ENCODE measurements at places on chromosomes 12 and 14.

DNA sequence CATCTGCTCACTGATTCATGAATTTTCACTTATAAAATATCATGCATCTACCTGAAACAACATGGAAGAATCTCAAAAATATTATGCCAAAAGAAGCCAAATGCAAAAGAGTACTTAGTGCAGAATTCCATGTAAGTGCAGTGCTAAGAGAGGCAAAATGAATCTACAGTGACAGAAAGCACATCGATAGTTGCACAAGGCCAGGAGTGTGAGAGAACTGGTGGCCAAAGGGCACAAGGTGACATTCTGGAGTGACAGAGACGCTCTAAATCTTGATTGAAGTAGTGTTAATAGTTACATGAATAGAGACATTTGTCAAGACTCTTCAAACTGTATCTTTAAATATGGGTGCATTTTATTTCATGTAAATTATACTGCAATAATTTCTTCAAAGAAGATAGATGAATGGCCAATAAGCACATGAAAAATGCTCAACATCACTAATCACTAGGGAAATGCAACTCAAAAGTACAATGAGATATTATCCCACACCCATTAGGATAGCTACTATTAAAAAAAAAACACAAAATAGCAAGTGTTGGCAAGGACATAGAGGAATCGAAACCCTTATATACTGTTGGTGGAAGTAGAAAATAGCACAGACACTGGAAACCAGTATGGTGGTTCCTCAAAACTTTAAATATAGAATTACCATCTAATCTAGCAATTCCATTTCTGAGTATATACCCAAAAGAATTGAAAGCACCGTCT is 71.7 kb upstream of the KICS2 start:
- no peak for DNase-seq

- DNase-seq: no peak
These were observed 283.5 kb upstream of the DIO2 start for GRCh38 chr14:80494769-80495168.

DNA sequence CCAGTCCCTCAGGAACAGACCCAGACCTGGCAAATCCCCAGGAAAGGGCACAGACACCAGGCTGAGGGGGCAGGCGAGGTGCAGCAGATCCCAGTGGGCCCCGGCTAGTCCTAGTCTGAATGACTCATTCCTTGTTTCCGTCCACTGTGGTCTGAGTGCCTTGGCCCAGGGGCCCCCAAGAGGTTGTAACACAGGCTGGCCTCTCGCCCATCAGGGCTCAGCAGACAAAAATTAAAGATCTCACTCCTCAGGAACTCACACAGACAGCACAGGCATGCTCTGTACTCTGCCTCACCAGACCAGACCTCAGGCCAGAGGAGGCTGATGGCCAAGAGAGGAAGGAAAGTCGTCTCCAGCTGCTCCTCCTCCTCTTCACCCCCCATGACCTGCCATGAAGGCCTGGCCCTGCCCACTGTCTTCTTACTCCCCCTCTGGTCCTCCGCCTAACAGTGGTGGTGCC is 7.7 kb upstream of the LTBP2 start:
- DNase-seq: no peak

DNA sequence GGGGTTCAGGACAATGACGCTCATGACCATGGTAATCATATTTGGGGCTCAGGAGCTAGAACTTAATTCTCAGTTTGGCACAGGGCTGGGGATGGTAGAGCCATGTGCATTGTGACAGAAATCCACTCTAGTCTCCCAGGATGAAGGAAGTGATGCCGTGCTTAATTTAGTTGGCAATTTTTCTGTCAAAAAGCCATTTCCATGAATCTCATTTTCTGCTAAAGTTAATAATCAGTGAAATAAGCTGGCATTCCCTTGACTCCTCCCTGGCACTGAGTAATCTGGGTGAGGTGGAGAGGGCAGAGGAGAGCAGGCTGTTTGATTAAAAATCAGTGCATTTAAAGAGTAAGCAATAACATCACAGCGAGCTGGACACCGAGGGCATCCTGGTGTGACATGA is 45.0 kb upstream of the GPR68 start:
- no peak for DNase-seq

DNA sequence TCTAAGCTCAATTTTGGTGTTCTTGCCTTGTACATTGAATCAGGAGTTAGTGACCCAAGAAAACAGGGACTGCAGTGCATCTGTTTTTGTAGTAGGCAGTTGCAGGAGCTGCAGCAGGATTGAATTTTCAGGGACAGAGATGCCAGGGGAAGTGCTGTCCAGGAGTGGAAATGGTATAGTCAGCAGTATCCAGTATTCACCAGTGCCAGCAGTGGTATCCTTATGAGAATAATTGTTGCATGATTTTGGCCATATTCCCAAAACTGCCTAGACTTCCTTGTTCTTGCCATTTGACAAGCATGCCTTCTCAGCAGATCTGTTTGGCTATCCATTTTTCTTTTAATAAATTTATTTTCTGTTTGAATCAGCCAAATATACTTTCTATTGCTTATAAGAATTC is 18.6 kb upstream of the ABCD2 start:
- no peak for DNase-seq

DNA sequence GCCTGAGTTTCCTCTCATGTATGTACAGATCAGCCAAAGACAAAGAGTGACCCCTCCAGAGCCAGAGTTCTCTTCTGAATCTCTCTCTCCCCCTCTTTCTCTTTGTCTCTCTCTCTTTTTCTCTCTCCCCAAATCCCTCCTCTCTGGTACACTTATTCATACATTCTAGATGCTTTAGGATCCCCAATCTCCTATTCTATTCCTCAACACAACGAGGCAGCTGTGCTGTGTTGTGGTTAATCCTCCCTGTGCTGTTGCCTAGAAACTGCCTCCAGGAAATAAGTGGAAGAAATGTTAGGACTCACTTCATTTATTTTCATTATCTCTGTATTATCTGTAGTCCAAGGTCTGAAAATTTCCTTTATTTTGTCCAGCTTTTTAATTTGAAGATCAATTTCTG is 350.5 kb upstream of the OR4E1 start:
- no peak for DNase-seq

- no peak for DNase-seq
These were observed 182.2 kb downstream of the ANO4 start for GRCh38 chr12:100976735-100977134.

- DNase-seq: no peak
These were observed 122.7 kb downstream of the DIP2B start for GRCh38 chr12:50627491-50627890.

DNA sequence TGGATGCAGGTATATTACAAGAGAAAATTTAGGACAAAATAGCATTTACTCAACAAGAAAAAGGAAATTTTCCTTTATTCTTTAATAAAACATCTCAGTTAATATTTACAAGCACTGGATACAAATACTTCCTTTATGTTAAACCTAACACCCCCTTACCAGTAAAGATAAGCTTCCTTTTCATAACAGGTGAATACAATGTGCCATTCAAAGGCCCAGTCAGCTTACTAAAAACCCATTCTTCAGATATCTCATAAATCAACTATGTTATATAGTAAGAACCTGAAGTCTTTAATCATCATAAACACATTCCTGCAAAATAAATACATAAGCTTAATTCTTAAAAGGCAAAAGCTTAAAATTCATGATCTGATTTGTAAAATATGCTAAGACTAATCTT is 52.6 kb downstream of the LRP6 start:
- DNase-seq: no peak

- DNase-seq: no peak
These were observed 1.1 kb downstream of the BRI3BP start for GRCh38 chr12:124994437-124994975.

DNA sequence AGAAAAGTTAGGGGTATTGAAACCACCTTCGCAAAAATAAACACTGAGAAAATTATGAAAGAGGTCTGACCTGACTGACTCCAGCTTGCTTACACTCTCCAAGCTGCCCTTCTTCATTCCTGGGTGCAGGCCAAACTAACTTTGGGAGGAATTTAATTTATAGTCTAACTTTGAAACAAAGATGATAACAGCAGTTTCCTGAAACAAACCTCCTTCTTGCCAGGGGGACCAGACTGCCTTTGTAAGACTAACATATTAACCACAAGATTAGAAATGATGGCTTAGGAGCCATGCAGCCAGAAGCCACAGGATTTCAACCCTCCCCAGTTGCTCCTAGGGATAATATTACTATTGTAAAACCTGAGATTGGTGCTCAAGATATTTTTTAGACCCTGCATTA is 13.8 kb upstream of the EEA1 start:
- no peak for DNase-seq

DNA sequence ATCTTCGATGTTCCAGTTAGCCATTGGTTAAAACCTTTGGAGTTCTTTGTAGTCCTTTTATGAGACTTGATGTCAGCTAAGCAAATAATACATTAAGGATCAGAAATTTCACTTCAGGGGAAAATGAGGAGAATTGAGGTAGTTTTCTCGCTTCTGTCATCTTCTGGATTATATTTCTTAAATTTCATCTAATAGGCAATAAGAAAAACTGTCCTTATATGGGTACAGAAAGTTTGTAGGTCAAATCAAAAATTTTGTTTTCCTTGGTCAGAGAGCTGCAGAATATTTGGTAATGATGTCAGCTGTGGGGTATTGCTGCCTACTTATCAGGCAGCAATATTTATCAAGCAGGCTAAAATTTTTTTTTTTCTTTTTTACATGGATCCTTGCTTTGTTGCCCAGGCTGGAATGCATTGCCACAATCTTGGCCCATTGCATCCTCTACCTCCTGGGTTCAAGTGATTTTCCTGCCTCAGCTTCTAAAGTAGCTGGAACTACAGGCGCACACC is 37.1 kb downstream of the RIMKLB start:
- no peak for DNase-seq

GRCh38 chr14:102824832-102825231 is 47.6 kb downstream of the TRAF3 start:
- no peak for DNase-seq

GRCh38 chr12:28121899-28122655 is 68.2 kb upstream of the CCDC91 start:
- DNase-seq: no peak

DNA sequence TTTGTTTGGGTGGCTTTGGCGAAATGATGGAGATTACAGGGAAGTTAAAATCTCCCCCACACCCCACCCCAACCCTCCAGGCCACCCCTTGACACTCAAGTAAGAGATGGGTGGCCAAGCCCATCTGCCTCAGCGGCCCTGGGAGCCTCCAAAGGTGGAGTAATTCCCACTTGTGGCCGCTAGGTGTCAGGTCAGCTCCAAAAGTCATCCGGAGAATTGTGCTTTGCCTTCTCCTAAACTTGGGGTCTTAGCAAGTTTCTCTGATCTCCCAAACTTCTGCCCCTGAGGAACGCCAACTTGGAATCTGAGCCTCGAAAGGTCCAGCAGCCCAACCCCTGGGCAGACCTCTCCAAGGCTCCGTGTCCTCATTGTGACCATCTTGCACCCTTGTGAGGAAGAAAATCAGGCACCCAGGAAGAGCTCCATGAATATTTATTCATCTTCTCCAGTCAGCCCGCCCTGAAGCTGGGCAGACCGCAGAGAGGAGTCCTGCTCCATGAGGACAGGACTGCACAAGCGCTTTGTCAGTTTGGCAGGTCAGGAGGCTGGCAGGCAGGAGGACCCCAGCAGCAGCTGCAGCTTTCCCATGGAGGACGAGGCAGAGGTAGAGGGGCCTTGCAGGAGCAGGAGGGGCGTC is 46.7 kb downstream of the LRRC74A start:
- peak; percentile 72 for DNase-seq

DNA sequence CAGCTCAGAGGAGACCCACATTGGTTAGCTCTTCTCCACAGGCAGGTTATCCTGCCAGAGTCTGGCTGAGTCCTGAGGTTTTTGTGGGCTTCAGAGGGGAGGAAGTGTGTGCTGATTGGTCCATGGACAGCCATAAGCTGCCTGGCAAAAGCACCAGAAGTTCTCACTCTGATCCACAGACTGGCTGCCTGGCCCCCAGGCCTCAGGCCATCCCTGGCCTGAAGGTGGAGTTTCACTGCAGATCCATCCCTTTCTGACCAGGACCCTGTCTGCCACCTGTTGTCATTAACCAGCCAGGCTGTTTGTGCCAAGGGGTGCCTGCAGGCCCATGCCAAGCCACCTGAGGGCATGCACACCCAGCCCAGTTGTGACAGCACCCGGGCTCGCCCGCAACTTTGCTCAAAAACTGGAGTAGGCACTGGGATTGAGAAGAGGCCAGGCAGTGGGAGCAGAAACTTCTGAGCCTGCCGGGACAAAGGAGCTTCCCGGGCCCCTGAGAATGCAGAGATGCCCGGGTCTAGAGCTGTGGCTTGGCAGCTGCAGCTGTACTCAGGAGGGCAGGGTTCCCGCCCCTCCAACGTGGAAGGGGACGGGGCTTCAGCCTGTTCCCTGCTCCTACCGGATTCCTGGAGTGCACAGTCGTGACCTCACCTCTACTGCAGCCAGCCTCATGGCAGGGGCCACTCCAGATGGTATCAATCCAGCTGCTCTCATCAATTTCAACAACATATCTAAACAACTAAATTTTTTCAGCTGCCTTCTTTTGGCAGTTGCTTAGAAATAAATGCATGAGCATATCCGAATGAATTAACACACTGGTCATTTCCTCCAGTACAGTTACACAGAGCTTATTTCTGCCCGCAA is 1277.3 kb downstream of the SLC16A7 start:
- no peak for DNase-seq

- no peak for DNase-seq
These were observed 19.0 kb upstream of the KRAS start for GRCh38 chr12:25269701-25270100.

DNA sequence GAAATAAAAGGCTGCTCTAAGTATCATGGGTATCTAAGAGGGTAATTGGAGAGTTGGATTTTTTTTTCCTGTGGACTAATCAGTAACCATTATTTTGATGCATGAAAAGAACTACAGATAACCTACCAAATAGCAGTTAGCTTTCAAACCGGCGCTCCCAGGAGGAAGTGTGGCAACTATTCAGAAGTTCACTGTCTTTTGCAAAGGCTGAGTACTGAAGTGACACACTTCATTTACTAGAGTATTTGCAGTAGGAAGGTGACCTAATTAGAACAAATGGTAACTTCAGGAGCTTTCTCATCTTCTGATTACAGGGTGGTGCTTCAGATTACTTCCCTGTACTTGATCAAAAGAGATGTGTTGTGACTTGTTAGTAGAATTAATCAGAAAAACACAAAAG is 87.7 kb downstream of the PELI2 start:
- DNase-seq: no peak

DNA sequence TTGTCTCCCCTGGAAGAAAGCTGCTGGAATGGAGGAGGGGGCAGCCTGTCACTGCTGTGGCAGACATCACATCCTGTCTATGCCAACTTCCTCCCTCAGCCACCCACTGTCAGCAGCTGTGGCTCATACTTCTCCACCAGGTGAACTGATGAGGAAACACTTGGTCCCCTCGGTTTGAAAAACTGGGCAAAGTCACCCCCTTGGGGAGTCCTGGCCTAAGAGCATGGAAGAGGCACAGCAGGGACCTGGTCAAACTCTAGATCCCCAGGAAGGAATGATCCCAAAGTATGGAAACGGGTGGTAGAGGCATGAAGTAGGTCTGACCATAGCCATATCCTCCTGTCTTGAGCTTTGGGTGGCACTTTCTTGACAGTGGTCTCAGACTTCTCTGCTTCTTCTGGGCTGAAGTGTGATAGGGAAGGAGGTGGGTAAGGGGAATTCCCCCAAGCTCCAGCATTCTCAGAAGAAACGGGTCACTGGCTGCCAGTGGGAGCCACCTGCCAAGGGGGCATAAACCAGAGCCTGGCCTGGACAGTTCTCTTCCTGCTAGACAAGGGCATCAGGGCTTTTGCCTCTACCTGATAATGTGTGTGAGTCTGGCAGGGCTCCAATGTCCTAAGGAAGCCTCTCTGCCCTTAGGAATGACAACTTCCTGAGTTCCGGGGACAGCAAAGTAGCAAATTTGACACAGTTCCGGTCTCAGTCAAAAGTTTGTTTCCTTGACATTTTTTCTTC is 36.0 kb downstream of the FMNL3 start:
- DNase-seq: peak; percentile 66
